ENCODE measurements at places on chromosomes 7 and 10.

DNA sequence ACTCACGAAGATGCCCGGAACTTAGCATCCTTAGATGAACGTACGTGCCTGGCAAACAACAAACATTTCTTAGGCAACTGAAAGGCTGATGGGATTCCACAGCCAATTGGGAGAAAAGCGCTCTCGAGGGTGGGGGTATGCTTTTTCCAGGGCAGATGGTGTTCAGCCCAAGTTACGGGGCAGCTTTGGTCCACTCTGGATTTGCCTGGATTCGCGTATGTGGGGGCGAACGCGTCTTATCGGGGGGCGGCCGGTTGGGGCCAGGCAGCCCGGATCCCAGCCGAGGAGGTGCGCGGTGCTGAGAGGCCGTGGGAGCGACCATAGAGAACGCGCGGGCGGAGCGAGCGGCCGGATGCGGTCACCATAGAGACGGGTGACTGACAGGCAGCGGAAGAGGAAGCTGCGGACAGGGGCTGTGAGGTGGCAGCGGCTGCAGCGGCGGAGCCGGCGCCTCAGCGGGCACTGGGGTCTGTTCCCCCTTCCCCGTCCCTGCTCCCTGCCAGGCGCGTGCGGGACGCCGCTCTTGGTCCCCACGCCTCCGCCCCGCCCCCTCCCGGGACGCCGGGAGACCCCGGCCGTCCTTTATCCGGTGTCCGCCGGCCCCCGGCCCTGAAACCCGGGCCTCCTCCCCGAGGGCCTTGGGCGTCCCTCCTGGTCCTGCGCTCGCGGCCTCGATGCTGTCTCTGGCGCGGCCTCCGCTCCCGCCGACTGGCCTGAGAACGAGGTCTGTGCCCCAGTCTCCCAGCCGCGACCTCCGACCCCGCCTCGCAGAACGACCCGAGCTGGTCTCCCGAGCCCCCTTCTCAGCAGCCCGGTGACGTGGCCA lies at the start of gene CHPF2:
Gene CHPF2 (plus strand): TSS at position 393 of the 826 bp plus-strand sequence. CDS start 1,529 bp downstream, outside the sequence.
- peak; percentile 89 for DNase-seq

DNA sequence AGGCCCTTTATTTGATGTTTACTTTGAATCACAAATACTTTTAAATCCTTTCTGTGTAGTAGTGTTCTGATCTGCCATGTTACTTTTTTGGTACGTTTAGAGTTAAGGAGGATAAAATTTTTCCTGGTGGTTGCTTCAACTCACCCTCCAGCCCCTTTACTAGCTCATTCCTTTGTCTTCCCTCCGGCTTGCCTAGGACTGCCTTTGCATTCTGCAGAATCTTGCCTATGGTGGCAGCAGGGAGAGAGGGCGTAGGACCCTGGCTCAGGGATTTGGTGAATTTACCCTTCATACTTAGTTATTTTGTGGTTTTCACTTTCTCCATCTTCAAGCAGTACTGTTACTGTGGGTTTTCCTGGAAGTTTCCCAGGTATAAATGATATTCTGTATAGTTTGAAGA lies 833.5 kb downstream of the XPNPEP1 start:
- DNase-seq, result no peak

DNA sequence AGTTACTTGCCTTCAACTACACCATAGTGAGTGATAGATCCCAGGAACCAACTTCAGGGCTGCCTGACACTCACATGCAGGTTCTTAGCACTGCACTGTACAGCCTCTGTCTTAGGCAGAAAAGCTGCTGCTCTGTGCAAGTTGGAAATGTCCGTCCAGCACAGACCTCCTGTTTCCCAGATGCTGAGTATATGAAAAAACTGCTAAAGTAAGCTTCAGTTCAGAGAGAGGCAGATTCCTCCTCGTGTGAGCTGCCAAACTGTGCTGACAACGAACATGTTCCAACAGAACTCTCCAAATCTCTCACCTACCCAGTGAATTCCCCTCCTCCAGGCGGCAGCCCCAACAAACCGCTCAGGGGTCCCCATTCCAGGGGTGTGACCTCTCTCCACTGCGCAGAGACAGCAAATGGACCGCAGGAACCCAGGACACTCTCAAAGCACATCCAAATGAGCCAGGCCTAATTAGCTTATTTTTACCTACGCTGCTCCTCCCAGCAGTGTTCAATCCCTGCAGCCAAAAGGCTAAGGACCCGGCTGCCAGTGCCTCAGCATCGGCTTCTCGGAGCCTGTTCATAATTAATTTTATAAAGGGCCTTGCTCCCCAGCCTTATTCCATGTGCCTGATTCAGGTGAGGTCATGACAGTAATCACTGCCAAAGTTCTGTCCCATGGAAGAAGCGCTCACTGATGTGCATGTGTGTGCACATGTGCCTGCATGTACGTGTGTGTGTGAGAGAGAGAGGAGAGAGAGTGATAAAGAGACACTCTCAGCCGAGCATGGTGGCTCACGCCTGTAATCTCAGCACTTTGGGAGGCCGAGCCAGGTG lies 159.5 kb upstream of the AUTS2 start:
- no peak for DNase-seq

DNA sequence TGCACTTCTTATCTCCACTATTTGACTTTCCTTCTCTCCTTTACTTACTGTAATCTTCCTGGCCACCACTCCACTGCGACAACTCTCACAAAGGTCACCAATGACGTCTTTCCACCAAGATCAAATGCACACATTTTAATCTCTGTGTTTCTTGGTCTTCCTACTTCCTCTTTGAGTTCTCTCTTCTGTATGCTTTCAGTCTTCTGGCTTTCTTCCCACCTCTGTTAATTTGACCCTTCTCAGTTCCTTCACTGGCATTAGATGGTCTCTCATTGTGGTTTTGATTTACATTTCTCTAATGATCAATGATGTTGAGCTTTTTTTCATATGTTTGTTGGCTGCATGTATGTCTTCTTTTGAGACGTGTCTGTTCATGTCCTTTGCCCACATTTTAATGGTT lies 31.9 kb downstream of the FAM107B start:
- no peak for DNase-seq

DNA sequence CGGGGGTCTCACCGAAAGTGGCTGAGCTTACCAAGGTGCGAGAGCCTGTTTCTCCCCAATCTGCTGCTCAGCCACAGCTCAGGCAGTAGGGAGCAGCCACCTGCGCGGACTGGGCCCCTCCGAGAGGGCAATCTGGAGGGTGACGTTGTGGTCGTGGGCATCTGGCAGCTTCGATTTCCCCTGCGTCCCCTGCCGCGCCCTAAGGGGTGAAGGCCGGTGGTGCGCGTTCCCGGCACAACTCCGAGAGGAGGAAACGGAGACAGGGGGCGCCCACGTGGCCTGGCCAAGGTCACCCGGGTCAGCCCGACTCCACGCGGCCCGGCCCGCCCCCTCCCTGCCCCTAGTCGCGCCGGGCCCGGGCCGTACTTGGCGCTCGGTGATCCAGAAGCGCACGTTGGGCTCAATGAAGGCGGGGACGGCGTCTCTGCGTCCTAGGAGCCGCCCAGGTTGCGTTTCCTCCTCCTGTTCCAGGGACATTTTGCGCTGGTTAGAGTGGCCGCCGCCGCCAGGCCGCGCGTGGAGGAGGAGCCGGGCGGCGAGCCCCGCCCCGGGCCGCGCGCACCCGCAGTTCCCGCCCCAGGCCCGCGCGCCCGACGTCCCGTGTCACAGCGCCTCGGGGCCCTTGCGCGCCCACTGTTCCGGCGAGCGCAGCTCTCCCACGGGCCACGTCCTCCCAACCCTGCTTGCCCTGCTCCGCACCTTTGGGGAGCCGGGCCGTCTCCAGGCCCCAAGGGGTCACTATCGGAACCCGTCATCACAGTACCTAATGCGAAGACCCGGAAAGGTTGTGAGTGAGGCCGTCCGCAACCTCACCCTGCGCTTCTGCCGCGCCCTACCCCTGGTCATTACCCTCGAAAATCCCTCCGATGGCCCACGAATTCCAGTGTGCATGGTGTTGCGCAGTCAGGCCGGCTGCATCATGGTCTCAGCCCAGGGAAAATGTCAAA lies at the start of gene SFXN4:
Gene SFXN4 (minus strand): TSS at position 544 of the 947 bp plus-strand sequence. CDS start 67 bp downstream, at position 477.
- peak; percentile 74 for DNase-seq

DNA sequence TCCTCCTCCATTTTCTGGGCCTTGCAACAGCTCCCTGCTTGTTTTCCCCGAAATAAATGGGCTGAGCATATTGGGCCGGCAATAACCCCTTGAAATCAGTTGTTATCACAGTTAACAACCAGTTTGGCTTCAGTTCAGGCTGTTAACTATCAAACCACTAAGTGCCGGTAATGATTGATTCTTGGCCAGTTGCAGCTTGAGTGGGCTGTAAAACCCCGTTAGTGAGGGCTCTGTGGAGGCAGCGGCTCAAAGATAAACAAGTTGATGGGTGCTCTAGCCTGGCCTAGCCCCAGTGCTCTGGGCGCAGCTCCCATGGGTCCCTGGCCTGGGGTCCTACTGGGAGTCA lies 8.3 kb downstream of the FGF8 start:
- DNase-seq, result no peak

- DNase-seq, result no peak
Observed at GRCh38 chr7:149330914-149331567, 69.0 kb downstream of the ZNF783 start.

DNA sequence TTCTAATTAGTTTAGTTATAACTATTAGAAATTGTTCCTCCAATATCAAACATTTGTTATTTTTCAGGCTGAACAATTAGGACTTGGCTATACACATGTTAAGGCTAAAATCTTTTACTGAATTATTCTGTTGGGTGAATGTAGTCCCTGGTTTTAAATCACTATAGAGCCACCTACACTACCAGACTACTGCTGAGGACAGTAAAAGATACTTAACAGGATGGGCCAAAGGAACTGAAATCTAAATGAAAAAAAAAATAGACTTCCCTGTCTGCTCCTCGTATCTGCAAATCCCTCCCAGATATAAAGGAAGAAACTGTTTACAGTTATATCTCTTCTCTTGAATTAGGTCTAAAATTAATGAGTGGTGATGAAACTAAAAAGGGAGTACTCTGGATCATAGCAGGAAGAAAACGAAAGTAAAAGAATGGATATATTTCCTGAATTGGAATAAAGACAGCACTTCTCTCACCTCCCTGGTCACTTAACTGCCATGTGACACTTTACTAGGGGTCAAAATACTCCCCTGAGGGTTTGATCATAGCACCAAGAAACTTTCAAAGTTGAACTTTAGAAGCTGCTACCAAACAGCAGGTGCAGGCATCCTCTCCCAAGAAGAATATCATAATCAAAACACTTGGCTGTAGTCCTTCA lies 12.7 kb downstream of the FBXW4 start:
- DNase-seq, result no peak

DNA sequence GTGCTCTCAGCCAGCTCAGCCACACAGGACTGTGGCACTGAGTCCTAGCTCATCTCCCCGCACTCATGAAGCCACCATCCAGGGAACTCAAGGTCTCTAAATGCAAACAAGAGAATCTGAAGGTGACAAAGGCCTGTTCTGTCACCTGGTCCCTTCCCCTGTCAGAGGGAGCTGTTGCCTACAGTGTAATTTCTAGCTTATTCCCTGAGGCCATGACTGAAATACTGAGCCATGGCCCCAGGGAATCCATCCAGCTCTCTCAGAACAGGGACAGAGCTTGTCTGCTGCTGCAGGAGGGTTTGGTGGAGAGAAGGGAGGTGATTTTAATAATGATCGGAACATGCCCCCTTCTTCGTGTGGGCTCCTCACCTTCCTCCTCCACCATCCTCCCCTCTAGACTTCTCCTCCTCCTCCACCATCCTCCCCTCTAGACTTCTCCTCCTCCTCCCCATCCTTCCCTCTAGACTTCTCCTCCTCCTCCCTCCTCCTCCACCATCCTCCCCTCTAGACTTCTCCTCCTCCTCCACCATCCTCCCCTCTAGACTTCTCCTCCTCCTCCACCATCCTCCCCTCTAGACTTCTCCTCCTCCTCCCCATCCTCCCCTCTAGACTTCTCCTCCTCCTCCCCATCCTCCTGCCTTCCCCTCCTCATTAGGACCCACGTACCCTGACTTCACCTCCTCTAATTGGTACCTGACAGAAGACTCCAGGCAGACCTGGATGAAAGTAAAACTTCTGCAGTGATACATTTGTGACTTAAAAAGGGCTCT lies 338.0 kb upstream of the MKI67 start:
- no peak for DNase-seq

GRCh38 chr7:2151237-2151636 lies 81.5 kb downstream of the MAD1L1 start:
- no peak for DNase-seq

DNA sequence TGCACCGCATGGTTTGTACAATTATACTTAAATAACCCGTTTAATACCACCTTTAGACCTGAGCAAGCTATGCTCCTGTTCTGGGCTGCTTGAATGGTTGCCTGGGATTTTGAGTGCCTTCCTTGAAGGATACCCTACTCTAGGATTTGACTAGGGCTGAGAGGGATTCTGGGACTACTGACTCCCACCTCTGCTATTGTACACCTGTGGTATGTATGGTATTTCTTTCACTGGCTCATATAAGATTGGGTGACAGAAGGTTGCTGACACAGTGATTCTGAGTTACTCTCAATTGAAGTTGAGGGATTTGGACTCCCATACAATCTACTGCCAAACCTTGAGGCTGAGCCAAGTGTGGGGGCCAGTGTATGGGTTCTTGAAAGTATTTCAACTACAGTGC lies 494.4 kb upstream of the SEMA3D start:
- DNase-seq, result no peak

DNA sequence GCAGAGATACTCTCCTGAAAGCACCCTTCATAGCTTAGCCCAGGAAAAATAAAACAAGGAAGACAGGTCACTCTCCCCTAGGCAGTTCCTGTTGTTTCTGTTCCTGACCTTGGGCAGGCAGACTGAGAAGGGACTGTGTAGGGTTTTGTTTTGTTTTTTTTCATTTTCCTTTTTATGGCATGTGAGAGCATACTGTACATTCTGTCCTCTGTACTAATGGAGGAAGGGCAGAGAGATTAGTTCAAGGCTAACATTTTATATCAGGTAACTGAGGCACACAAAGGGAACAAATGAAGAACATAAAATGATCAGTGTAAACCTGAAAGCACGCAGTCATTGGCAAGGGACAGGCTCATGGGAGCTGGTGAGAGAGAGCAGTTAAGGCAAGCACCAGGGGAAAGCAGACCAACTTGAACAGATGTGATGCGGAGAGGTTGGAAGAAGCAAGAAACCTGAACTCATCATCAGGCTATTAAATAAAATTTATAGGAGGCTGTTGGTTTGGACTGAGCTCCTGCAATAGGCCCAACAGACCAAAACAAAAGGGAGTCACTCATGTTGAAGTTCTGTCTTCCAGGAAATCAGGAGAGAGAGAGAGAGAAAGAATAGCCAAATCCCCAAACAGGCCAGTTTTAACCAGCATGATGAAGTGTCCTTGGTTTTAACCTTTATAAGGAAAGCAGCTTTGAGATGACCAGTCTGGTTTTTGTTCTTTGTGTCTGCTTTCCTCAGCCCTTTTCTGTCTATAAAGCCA lies 34.1 kb upstream of the PDCD4 start:
- DNase-seq, result no peak

GRCh38 chr7:96005271-96005670 lies 232.9 kb downstream of the DYNC1I1 start:
- no peak for DNase-seq

GRCh38 chr7:73734619-73735527 lies 3.7 kb downstream of the ABHD11 start:
- DNase-seq, result peak; percentile 90

DNA sequence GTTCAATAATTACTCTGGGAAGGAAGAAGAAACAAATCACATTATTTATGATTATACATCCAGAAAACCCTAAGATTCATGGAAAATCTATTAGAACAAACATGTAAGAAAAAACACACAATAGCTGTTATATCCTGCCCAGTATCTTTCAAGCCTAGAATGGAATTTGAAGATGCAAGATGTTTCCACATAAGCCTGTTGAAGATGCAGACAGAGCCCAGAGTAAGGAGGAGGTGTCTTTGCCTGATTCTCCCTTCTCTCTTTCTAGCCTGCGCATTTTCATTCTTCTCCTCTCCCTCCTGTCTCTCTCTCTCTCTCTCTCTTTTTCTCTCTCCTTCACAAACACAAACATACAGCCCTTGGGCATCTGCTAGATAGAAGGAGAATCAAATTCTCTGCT lies 170.1 kb upstream of the INHBA start:
- DNase-seq, result no peak

- no peak for DNase-seq
Observed at GRCh38 chr7:46396481-46396880, 475.4 kb upstream of the IGFBP3 start.

All from CD4-positive, alpha-beta T cell treated with Interleukin-2 at 100 ng/mL for 4 hours (primary cell).